ENCODE measurements at places on chromosomes 4 and X.

DNA sequence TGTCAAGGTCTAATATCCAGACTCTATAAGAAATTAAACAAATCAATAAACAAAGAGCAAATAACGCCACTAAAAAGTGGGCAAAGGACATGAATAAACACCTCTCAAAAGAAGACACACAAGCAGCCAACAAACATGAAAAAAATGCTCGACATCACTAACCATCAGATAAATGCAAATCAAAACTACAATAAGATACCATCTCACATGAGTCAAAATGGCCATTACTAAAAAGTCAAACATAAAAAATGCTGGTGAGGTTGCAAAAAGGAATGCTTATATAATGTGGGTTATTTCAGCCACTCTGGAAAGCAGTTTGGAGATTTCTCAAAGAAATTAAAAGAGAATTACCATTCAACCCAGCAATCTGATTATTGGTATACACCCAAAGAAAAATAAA lies 481.1 kb downstream of the STPG2 start:
- DNase-seq: no peak

DNA sequence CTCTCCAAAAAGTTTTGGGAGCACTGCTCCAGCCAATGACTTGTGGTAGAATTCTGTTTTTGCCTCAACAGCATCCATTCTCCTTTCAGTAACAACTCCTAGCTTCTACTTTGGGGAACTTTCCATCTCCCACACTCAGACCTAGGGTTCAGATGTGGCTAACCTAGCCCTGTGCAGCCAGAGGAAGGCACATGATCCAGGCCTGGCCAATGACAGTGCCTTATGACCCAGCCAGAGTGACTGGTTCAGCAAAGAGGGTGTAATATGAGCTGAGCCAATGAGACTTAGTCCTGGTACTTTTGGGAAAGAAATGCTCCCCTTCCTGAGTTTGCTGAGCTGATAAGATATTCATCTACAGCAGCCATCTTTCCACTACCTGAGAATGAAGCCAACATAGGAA lies 5.4 kb upstream of the USP46 start:
- DNase-seq: no peak

DNA sequence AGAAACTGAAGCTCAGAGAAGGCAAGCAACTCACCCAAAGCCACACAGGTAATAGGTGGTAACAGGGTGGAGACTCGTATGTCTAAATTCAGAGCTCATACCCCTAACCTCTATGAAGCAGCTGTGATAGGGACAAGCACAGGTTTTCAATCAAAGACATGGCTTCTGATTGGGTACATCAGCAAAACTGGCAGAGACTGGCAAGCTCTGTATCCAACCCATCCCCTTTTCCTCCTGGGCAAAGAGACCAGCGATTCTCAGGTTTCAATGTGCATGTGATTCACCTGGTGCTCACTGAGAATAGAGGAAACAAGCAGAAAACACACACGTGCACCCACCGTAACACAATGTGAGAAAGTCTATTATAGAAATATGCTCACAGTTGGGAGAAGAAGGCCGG lies 153.0 kb downstream of the SMIM20 start:
- no peak for DNase-seq

DNA sequence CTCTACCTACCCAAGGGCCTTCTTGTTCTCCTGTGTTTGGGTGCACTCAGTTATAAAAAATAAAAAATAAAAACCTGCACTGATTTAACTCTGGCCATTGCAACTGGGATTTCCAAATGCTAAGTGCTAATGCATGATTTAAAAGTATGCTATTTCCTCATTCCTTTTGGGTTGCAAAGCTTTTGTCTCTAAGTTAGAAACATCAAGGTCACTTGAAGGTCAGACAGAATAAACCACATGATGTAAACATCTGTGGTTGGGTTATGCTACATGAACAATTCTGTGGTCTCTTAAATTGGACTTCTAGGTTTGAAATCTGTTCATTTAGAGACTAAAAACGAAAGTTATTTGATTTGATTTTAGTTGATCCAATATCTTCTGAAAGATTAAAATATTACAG lies 1547.4 kb upstream of the TENM3 start:
- DNase-seq: no peak

DNA sequence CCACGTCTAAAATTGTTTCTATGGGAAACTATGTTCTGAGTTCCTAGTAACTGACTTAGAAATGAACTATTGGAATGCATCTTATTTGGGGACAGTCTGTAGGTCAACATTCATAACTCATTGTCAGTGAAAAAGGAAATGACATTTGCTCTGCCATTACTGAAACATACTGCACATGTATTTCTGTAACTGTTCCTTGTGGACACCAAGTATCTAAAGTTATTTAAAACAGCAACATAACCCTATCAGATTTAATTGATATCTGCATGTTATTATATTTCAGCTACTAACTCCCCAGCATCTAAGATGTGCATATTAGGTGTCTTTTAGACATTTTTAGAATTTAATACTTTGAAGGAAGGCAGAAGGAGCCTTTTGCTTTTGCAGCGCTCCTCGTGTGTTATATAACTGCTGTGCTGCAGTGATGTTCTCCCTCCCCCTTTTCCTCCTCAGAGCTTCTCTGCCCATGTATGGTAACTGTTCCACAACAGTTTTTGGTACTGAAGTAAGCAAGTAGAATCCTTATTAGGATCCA lies 37.2 kb upstream of the TMEM131L start:
- no peak for DNase-seq

GRCh38 chrX:12142661-12143060 lies 4.4 kb downstream of the FRMPD4 start:
- no peak for DNase-seq

- no peak for DNase-seq
These were observed 124.6 kb downstream of the COL4A6 start for GRCh38 chrX:108313669-108314068.

DNA sequence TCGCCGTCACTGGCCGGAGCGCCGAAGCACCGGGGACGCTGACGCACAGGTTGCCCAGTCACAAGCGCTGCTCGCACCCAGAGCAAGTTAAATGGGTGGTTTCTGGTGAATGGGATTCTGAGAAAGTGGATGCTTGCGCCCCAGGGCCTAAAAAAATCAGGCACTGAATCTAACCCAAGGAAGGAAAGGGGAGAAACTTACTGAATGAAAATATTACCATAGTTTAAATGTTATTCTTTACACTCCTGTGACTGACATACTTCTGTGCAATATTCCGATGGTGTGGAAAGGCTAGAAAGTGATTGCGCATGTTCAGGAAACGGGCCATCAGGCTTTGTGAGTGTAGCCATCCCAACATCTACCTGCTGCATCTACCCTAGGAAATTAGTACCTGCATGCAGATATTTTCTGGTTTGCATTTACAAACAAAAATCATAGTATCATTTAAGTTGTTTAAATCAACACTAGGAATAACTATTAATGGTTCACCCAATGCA lies 838 bp upstream of the ABCG2 start:
- DNase-seq: no peak

DNA sequence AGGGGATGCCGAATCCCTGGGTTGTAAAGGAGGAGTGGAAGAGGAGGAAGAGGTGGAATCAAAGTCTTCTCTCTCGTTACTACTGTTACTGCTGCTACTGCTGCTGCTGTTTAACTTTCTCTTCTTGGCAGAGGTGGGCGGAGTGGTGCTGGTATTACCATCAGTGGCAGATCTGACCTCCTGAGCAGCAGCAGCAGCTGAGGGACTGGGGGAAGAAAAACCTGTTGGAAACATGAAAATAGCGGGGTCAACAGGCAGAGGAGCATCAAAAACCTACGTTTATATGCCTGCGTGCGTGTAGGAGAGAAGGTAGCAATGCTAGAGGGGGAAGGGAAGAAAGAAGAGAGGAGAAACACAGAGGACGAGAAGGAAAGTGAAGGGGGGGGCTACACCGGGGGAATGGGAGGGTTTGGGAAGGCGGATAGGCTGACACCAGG lies 339 bp downstream of the CUL4B start:
- DNase-seq: peak; percentile 55

GRCh38 chr4:1731180-1731579 lies 9.9 kb downstream of the TACC3 start:
- DNase-seq: no peak

DNA sequence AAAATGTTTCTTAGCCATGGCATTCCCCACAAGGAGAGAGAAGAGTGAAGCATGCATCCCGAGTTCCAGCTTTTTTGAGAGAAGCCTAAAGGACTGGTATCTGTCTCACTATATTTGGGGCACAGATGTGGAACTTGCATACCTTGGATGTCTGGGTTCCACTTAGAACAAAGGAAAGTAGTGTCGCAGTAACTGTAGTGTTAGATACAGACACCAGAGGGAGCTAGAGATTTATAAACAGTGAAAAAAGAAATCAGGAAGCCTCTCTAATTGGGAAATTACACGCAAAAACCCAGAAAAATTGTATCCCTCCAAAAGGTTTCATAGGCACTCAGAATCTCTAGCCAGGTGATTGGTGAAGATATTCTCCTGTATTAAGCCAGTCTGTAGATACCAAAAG lies 34.4 kb downstream of the AGTR2 start:
- DNase-seq: no peak

- no peak for DNase-seq
These were observed 61.3 kb upstream of the CASK start for GRCh38 chrX:41984628-41985027.
